Dermis blood vessel endothelial cell (primary cell): ENCODE measurements at places on chromosomes 1 and 21. TPM values are rescaled to one million over a fixed set of nuclear protein-coding genes. Genes with fewer than 3 reads are reported as not detected.

Gene LRIG2
- 9.0 and 16.1 TPM in 2 replicates for total RNA-seq

Gene MAP1LC3C
- not detected in 2 replicates for total RNA-seq

DNA sequence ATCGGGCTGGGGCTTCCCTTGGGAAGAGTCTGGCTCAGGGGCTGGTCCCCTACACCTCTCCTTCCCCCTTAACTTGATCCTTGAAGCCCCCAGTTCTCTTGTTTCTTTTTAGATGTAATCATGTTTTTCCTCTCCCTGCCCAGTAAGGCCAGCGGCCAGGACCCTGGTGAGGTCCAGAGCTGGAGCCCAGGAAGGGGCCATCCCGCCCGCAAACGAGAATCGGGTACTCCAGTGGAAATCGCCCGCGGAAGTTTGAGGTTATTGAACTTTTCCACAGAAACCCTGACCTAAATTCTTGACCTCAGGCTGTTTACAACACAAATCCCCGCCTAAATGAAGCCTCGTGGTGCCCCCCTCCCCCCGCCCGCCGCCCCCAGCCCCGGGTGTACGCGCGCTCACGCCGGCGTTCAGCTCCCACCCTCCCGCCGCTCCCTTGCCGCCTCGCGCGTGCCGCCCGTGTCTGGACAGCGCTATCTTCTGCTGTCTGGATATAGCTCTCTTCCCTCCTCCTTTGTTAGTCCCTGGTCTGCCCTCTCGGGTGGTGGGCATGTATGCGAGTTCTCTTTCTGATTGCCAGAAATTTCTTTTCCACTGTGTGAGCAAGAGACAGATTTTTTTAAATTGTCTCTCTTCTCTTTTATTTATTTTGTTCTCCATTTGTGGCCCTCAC is 165.9 kb upstream of the CACNA1E start:
- no peak for DNase-seq

DNA sequence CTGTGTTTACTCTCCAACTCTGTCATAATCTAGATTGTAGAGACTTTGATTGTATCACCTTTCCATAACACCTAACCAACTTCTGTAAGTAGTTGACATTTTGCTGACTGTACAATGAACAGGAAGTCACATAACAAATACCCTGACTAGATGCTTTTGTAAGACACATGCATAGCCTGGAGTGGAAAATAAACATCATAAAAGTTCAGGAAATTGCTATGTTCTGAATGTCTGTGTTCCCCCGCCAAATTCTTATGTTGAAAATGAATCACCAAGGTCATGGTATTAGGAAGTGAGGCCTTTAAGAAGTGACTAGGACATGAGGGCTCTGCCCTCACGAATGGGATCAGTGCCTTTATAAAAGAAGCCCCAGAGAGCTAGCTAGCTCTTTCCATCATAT is 40.4 kb upstream of the ZSWIM5 start:
- peak; percentile 97 for DNase-seq

DNA sequence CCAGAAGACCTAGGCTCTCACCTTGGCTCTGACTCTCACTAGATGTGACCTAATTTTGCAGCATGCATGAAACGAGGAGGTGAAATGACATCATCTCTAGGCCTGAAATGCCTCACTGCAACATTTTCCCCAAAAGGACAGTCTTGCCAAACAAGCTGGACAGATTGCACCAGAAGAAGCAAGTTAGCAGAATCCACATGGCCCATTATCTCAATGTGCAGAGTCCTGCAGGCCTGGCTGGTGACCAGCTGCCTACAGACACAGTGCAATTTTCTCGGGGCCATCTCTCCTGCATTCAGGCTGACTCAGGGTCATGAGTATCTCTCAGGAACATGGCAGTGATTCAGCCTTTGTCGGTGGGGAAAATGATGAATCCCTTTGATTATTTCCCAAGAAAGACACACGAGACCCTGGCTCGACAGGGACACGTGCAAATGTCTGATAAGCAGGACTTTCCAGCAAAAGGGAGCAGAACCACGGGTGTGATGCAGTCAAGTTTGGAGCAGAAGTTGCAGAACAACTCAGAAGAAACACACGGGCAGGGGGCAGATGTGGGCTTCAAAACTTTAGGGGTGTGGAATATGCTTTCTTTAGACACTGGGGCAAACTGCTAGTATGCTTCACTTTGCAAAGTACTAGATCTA is 38.7 kb downstream of the TRIM67 start:
- peak; percentile 4 for DNase-seq

GRCh38 chr1:20446796-20447195 is 39.2 kb downstream of the CAMK2N1 start:
- peak; percentile 8 for DNase-seq

GRCh38 chr1:36446746-36447145 is 3.5 kb downstream of the OSCP1 start:
- no peak for DNase-seq

DNA sequence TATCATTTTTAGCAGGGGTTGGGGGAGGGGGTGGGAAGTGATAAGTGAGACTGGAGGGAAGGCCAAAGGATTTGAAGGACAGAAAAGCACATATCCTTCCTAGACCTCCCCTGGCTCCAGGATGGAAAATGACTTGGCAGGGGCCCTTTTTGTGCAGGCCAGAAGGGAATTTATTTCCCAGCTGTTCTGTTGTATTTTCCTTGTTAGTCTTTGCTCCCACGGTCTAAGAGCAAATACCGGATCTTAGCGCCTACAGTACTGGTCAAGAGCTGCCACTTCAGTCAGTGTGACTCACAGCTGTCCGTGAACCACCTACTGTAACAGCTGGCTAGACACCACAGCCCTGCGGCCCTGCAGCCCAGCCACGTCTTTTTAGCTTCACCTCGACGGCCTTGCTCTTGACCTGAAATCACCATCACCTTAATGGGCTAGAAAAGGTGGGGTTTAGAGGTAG is 51.0 kb upstream of the ERRFI1 start:
- DNase-seq, result peak; percentile 92

DNA sequence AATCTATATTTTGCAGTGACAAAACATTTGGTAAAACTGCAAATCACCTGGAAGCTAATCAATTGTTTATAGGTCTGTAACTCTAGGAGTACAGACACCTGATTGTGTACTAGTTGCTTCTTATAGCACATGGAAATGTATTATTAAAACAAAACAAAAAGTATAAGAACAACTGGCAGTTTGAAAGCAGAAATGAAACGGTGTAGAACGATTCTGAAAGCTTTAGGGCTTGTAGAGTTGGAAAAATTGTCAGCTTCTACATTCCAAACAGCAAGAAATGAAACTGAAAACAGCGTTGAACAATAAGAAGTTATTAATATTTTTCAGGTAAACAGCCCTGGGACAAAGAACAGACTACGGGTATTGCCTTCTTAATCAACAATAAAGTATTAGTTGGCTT is 273.3 kb downstream of the OLFM3 start:
- DNase-seq, result no peak

- DNase-seq, result no peak
Measured at GRCh38 chr1:206686478-206687249, 2.0 kb downstream of the MAPKAPK2 start.

DNA sequence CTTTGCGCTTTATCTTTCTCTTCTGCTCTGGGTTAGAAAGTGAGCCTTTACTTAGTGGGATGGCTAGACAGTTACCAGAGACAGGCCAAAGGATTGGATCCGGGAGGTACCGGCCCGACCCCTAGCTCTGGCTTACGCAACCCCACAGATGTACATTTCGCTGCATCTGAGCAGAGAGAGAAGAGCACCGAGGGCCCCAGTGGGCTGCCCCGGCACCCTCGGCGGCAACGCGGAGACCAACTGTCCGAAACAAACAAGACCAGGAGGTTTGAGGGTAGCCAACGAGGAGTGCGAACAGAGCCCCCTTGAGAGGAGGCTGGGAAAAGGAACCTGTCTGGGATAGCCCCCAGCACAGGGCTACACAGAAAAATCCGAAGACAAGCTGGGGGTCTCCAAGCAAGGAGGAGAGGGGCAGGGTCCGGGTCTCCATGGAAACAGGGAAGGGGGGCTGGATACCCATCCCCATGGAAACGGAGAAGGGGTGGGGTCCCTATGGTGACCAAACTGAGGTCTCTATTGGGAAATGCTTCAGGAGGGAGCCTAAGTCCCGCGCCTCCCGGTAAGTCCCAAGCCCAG is 373 bp downstream of the MTF1 start:
- no peak for DNase-seq

DNA sequence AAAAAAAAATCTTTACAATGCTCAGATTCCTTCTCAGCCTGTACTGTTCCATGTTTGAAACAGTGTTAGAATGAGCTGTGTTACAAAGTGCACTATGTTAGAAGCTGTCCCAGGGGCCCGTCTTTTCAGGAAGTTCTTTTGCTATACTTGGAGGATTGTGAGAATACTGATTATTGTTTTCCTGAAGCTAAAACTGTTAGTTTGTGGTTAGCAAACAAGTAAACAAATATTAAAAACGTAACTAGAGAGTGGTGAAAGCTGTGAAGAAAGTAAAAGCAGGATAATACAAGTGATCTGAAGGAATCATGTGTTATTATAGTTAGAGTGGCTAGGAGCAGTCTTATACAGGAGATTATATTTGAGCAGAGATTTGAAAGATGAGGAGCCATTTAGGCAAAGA is 35.6 kb downstream of the CAMSAP2 start:
- no peak for DNase-seq
